ENCODE measurements at places on chromosomes 7 and 10.

DNA sequence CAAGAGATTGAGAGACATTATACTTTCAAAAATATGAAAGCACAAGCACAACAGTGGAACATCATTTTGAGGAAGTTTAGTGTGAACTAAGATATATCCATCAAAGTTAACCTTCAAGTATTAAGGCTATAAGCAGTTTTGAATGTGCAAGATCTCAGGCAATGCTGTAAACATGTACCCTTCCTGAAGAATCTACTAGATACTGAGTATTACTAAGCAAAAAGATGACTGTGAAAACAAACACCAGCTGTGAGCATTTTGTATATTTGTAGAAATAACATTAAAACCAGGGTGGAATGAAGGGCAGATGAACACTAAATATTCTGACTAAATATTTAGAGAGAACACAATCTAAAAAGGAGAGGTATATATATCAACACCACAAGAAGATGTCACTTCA is 41.3 kb upstream of the ADRA2A start:
- no peak for ATAC-seq

DNA sequence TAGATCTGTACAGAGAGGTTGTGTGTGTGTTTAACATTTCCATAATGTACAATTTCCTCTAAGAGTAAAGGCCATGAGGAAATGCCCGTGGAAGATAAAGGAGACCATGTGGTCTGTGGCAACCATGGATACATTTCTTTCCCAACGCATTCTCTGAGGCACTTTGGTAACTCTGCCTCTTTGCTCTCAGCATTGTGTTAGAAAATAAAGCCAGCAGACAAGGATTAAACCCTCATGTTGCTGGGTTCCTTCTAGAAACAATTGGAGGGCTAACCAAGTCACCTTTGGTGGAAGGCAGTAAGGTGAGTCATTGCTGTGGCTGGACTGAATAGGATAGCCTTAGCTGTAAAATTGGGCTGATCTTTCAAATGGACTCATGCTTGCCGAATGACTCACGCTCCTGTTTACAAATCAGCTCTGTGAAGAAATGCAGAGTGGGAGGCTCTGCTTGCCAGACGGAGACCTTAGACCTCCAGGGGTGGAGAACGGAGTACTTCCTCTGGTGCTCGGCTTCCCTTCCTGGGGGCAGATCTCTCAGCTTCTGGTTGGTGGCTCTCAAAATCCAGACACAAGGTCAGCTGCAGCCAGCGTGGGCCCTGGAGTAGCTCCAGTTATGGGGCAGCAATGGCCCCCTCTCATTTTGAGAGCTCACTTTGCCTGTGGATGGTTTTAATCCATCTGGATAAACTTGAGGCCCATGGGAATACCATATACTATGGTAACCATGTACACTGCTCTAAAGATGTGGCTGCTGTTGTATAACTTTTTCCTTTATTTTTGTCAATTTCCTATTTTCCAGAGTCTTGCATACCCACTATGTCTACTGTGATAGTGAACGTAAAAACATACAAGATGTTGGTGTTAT is 137.3 kb downstream of the TCF7L2 start:
- peak; percentile 58 for ATAC-seq

DNA sequence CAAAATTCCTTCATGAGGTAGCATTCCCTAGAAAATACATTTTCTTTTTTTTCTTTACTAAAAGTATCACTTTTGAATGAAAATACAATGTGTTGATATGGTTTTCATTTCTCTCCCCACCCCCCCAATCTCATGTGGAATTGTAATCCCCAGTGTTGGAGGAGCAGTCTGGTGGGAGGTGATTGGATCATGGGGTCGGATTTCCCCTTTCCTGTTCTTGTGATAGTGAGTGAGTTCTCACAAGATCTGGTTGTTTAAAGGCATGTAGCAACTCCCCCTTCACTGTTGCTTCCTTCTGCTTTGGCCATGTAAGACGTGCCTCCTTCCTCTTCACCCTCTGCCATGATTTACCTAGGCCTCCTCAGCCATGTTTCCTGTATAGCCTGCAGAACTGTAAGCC is 790.3 kb upstream of the KCND2 start:
- ATAC-seq: no peak

DNA sequence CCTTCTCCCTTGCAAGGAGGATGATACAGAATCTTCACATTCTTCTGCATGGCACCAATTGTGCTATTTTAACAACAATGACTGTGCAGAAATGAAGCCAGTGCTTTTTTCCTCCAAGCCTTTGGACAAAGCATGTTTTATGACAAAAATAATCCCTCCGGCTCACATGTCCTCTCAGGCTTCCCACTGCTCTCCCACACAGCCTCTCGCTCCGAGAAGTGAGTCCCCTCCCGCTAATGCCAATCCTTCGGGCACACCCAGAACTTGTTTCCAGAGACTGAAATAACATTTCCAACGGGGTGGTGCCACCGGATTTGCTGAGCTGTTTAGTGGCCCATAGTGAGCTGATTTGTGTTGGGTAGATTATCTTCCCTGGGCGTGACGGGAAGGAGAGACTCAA is 35.8 kb downstream of the RBM17 start:
- ATAC-seq: no peak

DNA sequence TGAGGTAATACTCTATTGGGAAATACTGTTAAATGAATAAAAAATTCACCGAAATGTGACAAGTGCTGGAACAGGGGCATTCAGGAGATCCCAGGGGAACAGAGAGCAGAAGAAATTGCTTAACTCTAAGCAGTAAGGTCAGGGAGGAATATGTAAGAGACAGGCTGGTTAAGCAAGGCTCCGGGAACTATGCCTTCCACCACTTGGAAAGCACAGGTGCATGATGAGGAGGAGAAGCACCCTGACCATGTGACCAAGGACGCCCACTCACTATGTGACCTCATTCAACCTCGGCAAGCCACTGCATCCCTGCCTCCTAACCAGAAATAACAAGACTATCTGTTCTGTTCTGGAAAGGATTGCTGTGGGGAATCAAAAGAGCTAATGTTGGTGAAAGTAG is 218.4 kb downstream of the ELMO1 start:
- ATAC-seq: peak; percentile 58

- ATAC-seq: no peak
Observed at GRCh38 chr7:36018816-36019484, 134.1 kb upstream of the EEPD1 start.

- ATAC-seq: no peak
Observed at GRCh38 chr7:151900986-151901621, 24.2 kb upstream of the PRKAG2 start.

- ATAC-seq: no peak
Observed at GRCh38 chr10:119917777-119918176, 25.2 kb downstream of the SEC23IP start.

GRCh38 chr10:1672001-1672781 is 65.1 kb downstream of the ADARB2 start:
- no peak for ATAC-seq

DNA sequence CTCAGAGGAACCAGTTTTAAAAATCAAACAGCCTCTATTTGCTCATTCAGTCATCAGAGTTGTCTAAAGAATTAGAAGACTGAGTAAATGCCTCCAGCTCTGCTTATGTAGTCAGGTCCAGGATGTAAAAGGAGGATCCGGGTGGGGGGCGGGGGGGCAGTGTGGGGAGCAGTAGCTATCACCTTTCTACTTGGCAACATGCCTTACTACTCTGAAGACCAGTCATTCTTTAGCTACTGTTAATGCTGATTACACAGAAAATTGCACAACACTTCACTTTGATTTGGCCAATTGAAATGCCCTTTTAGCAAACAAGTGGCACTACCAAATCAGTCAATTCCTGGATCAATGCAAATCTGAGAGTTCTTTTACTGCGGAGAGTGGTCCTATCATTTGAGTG is 164.2 kb downstream of the NXPH1 start:
- no peak for ATAC-seq

DNA sequence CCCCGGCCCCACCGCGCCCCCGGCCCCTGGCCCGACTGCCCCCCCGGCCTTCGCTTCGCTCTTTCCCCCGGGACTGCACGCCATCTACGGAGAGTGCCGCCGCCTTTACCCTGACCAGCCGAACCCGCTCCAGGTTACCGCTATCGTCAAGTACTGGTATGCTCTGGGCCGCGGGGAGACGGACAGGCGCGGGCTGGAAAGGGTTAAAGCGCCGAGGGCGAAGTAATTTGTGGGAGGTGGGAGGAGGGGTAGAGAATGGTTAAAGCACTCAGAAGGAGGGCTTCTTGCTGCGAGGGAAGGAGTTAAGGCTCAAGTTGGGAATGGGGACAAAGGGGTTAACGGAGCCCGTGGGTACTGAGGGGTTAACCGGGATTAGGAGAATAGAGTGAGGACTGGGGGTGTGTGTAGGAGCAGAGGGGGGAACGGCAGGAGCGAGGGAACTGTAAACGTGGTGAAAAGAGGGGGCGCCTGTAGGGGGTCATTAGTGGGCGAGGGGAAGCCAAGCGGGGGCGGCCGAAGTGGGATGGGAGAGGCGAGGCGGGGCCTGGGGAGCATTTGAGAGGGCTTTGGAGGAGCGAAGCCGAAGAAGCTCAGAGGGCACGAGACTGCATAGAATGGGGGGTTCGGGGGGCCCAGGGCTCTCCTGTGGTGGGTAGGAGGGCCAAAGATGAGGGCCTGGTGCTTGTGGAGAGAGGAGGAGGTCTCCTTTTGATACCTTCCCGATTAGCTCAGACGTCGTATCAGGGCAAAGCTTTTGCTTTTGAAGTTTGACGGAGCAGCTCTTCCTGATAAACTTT is 605 bp downstream of the SUFU start:
- no peak for ATAC-seq

- no peak for ATAC-seq
Observed at GRCh38 chr10:50648089-50648934, 24.6 kb upstream of the SGMS1 start.

DNA sequence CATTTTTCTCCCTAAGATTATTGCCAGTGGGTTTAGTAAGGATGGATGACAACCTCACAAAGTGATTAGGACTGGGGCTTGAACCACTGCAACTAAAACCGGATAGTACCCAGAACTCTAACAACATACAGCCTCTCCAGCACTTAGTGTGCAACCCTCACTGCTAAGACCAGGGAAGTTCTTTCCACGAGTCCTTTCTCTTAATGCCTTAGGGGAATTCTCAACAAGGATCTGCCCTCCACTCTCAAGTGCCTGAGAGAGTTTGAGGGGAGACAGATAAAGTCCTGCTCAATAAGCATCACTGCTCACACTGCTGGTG is 104.6 kb downstream of the NRP1 start:
- ATAC-seq: no peak

DNA sequence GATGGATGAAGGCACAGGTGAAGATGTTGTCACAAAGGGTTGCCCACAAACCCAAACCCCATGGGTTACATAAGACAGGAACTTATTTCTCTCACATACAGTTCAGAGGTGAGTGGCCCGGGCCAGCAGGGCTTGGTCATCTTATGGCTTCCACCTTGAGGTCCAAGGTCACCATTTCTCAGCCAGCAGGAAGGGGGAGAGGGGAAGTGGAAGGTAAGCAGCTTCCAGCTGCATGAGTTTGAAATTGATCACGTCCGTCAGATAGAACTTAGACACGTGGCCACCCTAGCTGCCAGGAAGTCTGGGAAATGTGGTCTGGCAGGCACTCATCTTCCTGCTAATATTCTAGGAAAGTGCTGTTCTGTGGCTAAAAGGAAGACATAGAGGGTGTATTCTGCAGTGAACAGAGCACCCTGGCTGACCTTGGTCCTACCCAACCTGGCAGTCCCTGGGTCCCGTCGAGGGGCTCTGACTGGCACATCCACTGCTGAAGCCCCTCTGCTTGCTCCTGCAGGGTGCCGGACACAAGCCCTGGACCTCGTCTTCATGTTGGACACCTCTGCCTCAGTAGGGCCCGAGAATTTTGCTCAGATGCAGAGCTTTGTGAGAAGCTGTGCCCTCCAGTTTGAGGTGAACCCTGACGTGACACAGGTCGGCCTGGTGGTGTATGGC is 49.5 kb downstream of the VWA2 start:
- no peak for ATAC-seq

- ATAC-seq: no peak
Observed at GRCh38 chr10:19816411-19817230, at the start of gene PLXDC2. Gene PLXDC2, plus strand, starts transcription at chr10:19816432.

DNA sequence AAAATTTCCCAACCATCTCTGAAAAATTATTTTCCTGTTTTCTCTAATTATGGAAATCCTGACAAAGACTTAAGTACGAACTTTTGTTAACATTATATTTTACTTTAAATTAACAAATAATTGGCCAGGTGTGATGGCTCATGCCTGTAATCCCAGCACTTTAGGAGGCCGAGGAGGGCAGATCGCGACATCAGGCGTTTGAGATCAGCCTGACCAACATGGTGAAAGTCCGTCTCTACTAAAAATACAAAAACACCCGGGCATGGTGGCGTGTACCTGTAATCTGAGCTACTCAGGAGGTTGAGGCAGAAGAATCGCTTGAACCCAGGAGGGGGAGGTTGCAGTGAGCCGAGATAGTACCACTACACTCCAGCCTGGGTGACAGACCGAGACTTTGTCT is 32.2 kb downstream of the DGKB start:
- ATAC-seq: no peak

DNA sequence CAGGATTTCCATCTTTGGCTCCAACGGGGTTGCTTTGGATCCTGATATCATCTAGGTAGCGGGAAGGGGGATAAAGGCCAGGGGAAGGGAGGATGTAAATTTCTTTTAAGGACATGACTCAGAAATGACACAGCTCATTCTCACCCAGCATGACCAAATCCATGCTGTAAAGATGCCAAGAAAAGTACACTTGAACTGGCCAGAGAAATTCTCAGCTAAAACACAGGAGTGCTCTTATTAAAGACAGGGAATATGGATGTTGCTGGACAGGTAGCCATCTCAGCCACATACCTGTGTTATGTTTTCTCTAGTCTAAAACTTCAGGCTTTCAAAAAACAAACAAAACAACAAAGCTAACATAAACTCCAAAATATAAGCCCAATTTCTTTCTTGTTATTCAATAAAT is 68.3 kb downstream of the NAMPT start:
- no peak for ATAC-seq

- ATAC-seq: no peak
Observed at GRCh38 chr7:5217396-5217795, 27.4 kb downstream of the WIPI2 start.

DNA sequence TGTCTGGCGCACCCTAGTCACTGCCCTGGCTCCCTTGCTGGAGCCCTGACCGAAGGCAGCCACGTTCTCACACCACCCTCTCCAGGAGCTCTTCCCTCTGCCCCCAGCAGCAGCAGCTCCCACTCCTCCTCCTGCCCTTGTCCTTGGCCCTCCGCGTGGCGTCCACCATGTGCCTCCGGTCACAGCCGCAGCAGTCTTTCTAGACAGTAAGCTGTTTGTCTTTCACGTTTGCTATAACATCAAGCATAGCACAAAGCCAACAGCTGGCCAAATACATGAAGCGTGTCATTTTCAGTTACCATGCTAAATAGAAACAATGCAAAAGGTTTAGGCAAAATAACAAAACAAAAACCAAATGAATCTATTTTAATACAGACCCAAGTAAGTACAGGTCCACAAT is 3.3 kb downstream of the PITRM1 start:
- ATAC-seq: no peak
